Esophagus squamous epithelium (tissue), 5 donors: ENCODE measurements at places on chromosomes 3 and 15.

DNA sequence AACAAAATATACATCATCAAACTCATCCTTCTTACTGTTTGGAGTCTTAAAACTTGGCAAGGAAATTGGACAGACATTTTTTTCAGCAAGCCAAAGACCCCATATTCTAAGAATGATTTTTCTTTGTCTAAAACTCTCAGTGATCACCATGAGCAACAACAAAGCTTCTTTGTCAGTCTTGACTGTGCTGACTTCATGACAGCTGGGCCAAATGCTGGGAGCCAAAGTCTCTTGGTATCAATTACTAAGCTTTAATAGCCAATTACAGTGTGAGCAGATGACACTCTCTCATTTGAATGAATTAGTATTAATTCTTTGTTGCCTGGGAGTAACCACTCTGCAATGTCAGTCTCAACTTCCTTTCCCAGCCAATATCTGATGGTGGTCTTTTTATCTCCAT lies 48.1 kb upstream of the GK5 start:
- no peak for DNase-seq

DNA sequence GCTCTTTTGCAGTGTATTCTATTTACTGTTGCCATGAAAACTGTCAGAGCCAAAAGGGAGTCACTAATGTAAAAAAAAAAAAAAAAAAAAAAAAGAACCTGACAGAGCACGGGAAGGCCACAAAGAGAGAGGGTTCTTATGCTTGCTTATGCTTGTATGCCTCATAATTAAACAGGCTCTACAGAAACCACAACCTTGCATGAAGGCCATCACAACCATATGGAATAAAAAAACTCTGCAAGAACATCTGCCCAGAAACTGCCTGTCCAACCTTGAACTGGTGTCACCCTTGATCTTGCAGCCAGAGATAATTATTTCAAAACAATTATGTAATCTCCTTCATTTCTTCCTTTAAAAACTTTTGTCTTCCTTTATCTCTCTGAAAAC lies 50.1 kb downstream of the CFAP20DC start:
- DNase-seq: no peak

- DNase-seq: no peak
These were observed 36.9 kb downstream of the SENP8 start for GRCh38 chr15:72155003-72155621.

GRCh38 chr3:109382588-109382987 lies 45.2 kb upstream of the DPPA4 start:
- DNase-seq: no peak

- no peak for DNase-seq
These were observed 173.6 kb downstream of the PLD1 start for GRCh38 chr3:171636666-171637065.

- DNase-seq: no peak
These were observed 27.1 kb upstream of the LAMP3 start for GRCh38 chr3:183189641-183190040.

DNA sequence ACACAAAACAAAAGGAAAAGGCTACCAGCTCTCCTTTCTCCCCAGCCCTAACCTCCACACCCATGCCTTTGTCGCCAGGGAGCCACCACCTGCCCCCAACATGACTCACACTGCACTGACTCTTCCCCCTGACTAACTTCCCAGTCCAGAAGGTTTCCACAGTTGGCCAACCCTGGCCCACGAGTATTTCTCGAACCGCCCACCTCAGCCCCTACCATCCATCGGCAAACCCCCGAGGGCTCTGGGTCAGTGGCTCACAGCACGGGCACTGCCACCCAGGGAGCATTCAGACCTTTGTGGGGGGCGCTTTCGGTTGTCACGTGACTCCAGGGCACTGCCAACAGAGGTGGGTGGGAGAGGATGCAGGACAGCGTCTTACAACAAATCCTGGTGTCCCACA lies 152.3 kb downstream of the LRRC28 start:
- no peak for DNase-seq

GRCh38 chr15:52660192-52660591 lies 19.0 kb downstream of the ATOSA start:
- no peak for DNase-seq

DNA sequence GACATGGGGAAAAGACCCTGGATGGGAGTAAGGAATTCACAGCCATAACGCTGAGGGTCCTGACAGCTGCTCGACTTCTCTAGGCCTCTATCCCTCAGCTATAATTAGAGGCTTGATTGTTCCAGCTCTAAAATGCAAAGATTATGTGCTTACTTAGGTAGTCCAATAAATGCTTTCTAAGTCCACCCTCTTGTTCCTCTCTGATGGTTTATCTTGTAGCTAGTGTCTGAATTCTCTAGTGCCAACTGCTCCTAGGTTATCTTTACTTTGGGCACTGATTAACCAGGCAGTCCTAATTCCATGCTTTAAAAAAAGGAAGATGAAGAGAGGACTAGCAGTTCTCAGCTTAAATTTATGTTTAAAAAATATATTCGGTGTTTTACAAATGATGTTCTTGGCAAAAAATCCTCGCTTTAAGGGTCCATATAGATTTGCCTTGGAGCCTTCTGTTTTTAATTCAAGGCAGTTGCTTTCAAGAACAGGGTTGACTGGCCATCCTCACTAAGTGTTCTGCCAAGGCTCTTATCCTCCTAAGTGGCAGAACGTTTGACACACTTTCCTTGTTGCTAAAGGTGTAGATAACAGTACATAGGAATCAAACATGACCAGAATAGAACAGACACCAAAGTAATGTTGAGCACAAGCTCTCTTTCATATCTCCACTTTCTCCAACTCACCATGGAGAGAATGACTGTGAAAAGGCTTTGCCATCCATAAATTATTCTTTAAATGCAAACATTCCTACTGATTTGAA lies 60.6 kb downstream of the THRB start:
- no peak for DNase-seq

DNA sequence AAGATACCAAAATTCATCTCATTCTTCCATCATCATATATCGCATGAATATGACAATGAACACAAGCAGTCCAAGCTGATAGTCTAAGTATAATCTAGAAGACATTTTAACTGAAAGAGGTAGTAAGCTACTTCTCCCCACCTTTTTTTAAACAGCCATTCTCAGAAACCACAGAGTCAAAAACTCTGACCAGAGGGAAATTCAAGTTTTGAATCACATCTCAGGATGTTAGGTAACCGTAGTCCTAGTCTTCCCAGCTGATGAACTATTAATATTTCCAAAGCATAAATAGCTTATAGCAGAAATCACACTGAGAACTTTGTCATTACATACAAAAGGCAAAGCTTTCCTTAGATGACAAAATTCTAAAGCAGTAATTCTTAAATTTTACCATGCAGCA lies 25.8 kb downstream of the NPTN start:
- no peak for DNase-seq

DNA sequence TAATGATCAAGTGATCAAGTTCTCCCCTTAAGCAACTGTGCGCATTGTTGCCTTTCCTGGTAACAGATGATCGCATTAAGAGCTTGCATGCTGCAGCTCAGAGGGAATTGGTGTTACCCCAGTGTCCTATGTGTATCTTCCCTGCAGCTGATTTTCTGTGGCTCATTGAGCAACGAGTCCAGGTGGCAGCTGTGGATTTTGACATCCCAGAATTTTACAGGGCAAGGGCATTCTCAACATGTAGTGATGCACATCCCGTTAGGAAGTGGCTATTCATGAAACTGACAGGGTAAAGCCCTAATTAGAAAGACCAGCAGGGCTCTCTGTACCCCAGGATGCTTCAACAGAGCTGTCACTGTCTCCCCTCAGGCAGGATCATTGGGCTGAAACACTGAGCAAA lies 232.8 kb downstream of the AGBL1 start:
- no peak for DNase-seq

DNA sequence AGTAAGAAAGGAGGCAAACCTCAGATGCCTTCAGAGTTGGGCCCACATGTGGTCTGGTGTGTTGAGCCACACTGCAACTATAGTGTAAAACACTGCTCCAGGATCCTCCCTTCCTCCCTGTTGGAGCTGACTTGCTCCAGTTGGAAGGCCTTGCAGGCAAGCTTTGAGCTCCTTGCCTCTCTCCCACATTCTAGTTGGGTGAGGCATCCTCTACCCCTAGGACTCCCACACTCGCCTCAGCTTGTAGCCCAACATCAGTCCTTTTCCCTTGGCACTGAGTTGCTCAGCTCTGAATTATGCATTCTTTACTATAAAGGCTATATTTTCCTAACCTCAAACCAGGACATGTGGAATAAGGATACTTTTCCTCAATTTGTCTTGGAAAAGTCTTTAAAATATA lies 143.9 kb downstream of the NECTIN3 start:
- DNase-seq: no peak

GRCh38 chr3:154766765-154767503 lies 313.2 kb upstream of the MME start:
- no peak for DNase-seq

- DNase-seq: no peak
These were observed 297.3 kb upstream of the THBS1 start for GRCh38 chr15:39283531-39283930.

DNA sequence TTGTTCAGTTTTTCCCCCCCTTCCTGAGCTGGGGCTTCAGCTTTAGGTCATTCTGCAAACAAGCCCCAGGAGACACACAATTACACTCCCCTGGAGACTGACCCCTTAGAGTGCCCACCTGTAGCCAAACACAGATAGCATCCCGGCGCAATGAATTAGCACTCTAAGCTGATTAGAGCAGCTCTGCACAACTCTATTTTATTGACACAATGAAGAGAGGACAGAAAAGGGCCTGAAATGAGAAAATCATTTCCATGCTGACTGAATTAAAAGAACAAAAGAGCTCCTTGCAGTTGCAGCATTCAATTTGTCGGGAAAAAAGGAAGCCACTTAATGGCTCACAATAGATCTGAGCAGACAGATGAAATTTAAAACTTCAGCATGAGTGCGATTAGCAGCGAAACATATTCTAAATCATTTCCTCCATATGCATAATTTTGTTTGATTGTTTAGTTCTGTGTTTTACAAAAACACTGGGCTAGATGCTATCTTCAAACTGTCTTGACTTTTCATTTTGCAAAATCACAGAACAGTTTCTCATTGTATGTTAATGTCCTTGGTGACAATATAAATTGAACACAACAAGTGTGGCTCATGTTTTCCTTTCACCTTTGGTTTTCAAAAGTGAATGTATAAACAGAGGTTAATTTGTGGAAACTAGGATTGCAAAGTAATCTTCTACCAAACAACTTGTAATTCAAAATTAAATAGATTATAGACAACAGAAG lies 308.6 kb downstream of the MECOM start:
- no peak for DNase-seq

DNA sequence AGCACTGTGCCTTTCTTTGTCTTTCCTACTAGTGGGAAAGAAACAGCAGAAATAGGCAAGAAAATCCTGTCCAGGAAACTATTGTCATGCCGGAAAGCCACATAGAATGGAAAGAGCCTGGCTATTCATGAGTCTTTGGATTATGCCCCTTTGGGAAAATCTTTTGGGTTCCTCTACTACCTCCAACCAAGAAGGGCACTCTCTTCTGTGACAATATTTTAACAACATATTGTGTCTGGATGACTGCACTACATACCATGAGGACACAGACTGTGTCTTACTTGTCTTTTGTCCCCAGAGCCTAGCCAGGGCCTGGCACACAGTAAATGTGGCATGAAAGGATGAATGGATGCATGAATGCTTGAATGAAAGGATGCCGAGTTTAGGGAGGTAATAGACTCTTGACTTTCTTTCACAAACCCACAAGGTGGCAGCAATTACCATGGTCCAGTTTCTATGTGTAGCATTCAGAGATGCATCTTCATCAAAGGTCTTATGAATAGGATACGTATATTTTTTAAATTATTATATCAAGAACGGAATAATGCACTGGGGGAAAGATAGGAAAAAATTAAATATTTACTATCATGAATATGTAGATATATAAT lies 30.3 kb downstream of the ARL14 start:
- DNase-seq: no peak

GRCh38 chr15:51623386-51623938 lies 891 bp upstream of the DMXL2 start:
- no peak for DNase-seq

DNA sequence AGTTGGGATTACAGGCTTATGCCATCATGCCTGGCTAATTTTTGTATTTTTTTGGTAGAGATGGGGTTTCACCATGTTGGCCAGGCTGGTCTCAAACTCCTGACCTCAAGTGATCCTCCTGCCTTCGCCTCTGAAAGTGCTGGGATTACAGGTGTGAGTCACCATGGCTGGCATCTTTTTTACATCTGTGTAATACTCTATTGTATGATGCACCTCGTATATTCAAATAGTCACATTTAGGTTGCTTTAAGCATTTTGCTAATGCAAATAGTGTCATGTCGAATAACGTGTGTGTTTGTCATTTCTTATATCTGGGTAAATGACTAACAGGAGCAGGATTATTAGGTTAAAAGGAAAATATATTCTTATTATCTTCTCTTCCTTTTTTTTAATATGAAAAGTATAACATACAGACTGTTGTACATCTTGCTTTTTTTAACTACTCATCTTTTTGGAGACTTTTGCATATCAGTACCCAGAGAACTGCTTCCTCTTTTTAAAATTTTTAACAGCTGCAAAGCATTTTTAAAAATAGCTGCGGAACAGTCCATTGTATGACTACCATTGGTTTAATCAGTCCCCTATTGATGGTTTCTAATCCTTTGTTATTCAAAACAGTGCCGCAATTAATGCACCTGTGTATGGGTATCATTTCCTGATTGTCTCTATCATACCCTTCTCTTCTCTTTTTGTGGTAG lies 13.4 kb downstream of the SCAMP5 start:
- no peak for DNase-seq

- DNase-seq: no peak
These were observed 91.8 kb downstream of the TMEM266 start for GRCh38 chr15:76151599-76151974.

- no peak for DNase-seq
These were observed 119.4 kb downstream of the SPATA16 start for GRCh38 chr3:173021547-173022185.

DNA sequence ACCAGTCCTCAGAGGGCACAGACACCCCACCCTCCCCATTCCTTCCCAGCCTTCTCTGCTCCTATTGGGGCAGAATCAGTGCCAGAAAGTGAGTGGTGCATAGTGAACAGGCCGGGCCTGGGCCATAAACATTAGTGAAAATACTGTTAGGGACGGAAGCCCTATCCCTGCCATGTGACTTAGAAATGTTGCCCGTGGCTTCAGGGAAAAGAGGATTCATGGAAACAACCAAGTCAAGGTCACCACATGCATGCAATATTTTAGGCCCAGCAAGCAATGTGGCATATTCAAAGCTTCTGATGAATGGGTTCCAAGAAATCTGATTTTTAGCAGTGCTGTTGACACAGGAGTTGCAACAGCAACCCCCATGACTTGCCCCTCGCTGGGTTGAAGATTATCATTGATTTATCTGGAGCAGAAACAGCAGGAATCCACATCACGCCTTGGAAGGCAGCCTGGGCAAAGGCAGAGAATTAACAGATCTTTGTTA lies 52.3 kb downstream of the CCNL1 start:
- DNase-seq: no peak

GRCh38 chr15:99359769-99360168 lies 108.5 kb downstream of the LRRC28 start:
- no peak for DNase-seq
